Stimulated activated naive CD8-positive, alpha-beta T cell treated with anti-CD3 and anti-CD28 coated beads, Interleukin-15, Interleukin-2, amounts not matched to agents 100 U/mL and 50 U/mL, for 24 hours (primary cell): ENCODE measurements at places on chromosomes 13 and 19.

DNA sequence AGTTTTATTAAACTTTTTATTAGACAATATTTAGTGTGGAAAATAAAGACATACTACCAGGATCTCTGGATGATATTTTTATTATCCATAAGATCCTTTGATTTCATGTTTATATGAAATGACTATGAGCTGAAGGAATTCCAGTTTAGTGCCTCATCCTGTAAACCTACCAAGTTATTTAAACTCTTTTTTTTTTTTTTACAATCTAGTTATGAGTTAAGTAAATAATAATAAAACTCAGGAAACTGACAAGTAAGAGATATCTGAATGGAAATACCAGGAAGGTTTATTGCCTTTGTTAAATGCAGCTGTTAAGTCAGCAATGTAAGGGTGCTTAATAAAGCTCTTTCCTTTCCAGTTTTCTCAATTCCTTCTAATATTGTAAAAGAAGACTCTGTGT lies 53.9 kb downstream of the RXFP2 start:
- DNase-seq = no peak

DNA sequence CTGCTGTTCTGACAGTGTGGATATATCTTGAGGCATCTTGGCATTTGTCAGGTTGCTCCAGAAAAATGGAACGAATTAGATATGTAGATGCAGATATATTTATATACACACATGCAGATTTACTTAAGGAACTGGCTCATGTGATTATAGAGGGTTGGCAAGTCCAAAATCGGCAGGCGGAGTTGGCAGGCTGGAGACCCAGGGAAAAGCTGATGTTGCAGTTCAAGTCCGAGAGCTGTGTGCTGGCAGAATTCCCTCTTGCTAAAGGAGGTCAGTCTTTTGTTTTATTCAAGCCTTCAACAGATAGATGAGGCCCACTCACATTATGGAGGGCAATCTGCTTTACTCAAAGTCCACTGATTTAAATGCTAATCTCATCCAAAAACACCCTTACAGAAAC lies 24.4 kb upstream of the CSNK1A1L start:
- DNase-seq = no peak

DNA sequence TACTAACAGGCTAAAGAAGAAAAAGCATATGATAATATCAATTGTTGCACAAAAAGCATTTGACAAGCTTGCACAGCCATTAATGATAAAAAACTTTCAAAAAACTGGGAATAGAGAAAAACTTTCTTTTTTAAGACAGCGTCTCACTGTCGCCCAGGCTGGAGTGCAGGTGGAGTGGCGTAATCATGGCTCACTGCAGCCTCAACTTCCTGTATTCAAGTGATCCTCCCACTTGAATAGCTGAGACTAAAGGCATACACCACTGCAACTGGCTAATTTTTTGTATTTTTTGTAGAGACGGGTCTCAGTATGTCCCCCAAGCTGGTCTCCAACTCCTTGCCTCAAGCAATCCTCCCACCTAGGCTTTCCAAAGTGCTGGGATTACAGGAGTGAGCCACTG lies 382.8 kb downstream of the TSHZ3 start:
- no peak for DNase-seq

- DNase-seq = no peak
These were observed 830.6 kb upstream of the SLITRK5 start for GRCh38 chr13:86840250-86841191.

DNA sequence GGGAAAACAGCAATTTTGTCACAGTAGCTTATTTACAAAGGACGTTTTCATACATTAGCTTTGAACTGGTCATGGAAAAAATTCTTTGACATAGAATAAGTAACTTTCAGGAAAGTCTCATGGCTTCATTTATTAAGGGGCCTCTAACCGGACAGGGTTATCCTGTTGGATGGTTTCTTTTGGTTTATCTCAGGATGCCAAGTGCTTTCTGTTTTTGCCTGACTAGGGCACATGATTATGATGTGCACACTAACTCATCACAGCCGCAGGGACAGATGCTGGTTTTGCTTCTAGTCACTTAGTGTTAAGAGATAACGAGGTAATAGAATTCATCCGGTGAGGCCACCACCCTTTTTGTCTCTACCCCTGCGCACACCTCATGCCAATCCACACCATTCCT lies 53.0 kb downstream of the TGDS start:
- no peak for DNase-seq

DNA sequence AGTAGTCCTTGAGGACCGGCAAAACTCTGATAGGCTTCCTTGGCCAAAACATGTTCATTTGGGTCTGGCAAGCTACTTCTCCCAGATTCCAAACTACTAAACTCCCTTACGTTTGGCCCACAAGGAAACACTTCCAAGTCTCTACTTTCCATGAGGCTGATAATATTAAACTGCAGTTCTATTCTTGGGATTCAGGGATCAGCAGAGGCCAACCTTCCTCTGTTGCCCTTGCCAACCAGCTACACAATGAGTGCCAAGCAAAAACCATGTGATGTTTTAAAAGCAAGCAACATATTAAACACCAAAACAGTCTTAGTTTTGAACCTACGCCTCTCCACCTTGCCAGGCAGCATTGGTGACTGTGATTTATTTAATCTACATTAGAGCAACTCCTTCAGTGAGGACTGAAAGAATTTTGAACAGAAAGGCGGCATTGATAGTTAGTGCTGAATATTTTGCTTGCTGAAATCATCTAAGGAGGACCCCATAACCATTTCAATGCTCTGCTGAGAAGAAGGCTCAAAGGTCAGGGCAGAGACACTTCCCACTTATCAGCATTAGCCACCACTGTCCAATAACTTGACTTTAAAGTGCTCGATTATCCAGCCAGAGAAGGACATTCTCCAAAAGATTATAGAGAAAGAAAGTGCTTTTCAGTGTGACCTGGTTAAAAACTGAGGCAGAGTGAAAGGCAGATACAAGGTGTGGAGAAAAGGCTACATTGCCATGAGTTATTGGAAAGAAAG lies 287.1 kb downstream of the TBC1D4 start:
- DNase-seq = no peak

DNA sequence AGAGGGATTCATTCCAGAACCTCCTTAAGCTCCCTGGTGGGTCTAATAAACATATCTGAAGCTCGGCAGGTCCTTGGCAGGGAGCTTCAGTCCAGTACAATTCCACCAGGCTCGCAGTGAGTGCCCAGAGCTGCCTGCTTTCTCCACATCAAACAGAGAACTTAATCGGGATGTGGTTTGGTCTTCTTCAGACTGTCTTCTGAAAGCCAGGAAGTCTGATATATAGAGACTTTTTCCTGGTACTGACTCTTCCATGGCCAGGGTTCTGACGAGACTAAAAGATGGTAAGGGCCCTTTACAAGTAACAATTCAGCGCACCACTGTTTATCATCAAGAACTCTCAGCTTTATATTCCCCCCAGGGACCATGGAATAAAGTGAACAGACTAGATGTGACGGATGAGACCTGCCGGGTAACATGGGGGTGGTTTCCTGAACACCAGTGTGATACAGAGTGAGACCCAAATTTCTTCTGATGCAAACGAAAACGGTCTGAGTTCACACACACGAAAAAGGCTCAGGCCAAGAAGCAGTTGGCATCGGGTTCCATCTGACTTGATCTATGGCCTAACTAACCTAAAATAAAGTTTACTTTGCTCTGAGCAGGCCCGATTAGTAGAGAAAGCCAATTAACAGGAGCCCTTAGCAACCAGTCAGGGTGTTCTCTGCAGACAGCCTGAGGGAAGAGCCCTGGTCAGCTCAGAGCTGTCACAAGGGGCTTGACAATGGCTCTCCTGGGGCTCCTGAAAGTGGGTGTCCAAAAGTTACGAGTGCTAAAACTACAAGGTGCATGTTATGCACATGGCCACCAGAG lies 29.0 kb downstream of the RANBP3 start:
- DNase-seq = no peak

- no peak for DNase-seq
These were observed 8.8 kb downstream of the POU4F1 start for GRCh38 chr13:78594456-78594975.

DNA sequence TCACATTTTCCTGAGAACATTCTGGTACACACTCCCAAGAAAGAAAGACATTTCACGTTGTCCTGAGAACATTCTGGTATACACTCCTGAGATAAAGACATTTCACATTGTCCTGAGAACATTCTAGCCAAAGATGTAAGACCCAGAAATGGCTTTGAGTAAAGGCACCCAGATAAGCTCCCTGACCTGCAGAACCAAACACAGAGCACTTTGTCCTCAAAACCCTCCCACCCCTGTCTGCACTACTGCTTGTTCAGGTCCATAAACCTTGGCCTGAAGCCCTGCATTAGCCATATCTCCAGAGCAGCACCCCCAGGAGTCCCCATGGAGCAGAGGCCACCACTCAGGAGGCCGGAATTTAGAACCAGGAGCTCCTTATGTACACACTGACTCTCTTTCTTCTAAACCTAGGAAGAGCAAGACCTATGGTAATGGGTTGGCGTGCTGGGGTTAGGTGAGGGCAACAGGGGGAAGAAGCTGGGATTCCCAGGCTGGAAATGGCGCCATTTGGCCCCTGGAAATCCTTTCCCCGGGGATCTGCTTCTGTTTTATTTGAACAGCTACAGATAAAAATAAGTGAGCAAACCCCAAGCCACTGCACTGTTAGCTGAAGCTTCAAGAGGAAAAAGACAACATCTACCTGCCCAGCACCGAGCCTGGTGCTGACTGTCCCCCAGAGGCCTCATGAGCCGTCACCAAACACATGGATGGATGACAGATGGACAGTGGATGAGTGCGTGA lies 13.7 kb downstream of the GAS6 start:
- DNase-seq = no peak

DNA sequence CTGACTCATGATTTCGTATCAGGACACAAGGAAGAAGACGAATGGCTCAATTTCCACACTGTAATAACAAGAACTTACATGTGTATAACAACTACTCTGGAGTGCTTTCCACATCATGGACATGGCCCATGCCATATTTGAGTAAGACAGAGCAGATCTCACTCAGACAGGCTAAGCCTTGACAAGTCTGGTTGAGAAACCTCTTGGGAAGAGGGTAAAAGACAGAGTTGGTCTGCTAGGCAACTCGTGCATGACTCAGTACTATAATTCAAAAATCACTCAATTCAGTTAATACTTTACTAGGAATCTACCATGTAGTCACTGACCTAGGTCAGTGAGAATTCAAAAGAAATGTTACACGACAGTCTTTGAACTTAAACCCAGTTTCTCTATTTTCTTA lies 5.7 kb upstream of the THSD1 start:
- no peak for DNase-seq

- DNase-seq = no peak
These were observed 60.0 kb upstream of the GPR183 start for GRCh38 chr13:99367106-99367616.

DNA sequence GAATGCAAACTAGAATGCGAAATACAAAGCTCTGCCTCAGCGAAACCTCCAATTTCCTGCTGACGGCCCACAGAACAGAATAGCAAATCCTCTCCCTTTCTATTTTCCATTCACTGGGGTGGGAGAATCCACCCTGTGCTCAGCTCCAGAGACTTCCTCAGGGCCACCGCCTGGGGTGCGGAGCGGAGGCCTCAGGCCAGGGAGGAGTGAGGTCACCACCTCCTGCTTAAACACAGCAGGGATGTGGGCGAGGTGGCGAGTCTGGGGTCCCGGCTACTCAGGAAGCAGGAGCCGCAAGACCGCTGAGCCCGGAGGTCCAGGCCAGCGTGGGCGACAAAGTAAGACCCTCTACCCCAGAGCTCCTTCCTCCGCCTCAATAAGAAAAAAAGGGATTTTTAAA lies 666 bp upstream of the ZNF320 start:
- DNase-seq = no peak

GRCh38 chr19:2416321-2417097 lies 10.9 kb downstream of the TIMM13 start:
- no peak for DNase-seq
